Stimulated activated CD4-positive, alpha-beta T cell treated with anti-CD3 and anti-CD28 coated beads, Interleukin-1b, Interleukin-23, amount 100 ng/mL, for 48 hours (primary cell): ENCODE measurements at places on chromosomes 6 and 20.

- DNase-seq = no peak
These were observed 93.4 kb downstream of the ANKS1A start for GRCh38 chr6:34982424-34982852.

DNA sequence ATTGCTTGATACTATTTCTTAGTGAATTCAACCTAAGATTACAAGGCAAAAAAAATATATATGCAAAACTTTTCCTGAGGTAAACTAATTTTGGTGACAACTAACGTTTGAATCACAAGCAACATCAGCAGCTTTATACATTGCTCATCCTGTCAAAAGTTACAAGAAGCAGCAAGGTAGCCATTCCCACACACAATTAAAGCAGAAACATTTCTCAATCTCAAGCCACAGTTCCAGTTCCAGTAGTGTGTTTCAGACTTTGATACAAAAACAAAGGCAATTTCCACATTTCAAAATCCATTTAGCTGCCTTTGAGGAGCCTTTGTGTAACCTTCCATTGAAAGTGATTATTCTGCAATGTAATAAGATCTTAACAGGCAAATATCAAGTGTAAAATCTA lies 191.0 kb downstream of the WDR27 start:
- DNase-seq = no peak

- no peak for DNase-seq
These were observed 94.5 kb downstream of the ARHGAP18 start for GRCh38 chr6:129615496-129615895.

DNA sequence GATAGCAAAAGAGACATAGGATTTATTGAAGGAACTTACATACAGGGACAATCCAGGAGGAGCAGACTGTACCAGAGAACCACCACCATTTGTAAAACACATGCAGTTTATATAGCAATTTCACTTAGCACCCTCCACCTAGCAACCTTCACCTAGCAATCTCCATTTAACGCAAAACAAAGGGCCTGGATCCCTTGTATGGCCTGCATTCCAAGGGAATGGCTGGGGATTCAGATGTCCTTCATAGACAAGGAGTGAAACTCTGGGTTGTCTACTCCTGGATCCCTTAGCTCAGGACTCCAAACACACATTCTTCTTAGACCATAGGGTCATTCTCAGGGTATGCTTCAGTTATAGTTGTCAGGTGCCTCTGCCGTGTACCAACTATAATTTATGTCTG lies 1324.9 kb downstream of the HACE1 start:
- DNase-seq = no peak

DNA sequence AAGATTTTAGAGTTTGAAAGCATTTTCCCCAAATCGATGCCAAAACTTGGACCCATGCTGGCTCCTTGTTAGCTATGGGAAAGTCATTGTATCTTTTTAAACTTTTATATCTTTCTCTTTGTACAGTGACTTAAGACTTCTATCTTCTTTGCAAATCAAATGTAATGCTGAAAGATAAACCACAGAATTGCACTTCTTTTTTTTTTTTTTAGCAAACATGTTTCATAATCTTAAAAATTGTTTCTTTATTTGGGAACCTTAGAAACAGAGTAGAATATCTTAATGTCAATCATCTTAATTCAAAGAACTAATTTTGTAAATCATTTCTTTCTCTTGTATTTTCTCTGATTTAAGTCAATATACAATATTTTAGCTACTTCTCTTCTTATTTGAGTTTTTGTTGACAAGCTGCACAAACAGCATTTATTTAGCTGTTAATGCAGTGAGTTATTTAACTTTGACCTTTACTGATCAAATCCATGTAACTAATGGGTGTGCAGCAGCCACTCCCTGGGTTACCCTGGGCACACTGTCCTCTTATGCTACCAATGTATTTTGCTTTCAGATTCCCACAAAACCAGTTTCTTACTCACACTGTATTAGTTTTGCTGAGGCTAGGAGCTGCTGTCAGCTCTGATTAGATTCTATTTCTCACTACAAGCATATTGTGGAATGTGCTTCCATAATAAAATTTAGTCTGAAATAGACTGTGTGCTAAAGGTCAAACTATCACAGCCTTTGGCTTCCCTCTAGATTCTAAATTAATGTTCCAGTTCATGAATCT lies 279.6 kb downstream of the ADGB start:
- no peak for DNase-seq

- no peak for DNase-seq
These were observed 73.3 kb downstream of the OPRM1 start for GRCh38 chr6:154112181-154112809.

- DNase-seq = no peak
These were observed 76.5 kb upstream of the TSHZ2 start for GRCh38 chr20:52895701-52896100.

DNA sequence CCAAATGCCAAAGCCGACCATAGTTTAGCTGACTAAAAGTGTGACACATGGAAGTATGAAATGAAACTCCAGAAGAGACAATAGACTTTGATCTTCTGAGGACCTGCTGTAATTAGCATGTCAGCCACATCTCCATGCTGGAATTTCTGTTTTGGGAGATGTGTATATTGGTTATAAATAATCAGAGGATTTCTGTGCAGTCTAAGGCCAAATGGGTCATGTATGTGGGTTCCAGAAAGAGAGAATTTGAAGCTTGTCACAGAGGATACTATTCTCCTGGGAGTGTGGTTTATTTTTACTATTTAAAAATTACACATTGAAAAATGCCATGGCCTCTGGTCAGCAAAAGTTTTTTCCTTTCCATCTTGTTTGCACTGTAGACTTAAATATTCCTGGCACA lies 405.5 kb upstream of the PLCB4 start:
- DNase-seq = no peak

- DNase-seq = no peak
These were observed 28.3 kb downstream of the CDH4 start for GRCh38 chr20:61280217-61280980.

GRCh38 chr6:107344383-107344782 lies 115.0 kb downstream of the PDSS2 start:
- DNase-seq = no peak

GRCh38 chr6:163741743-163742363 lies 327.3 kb downstream of the QKI start:
- DNase-seq = no peak

- no peak for DNase-seq
These were observed 608 bp upstream of the EIF2S2 start for GRCh38 chr20:34112600-34113101.

DNA sequence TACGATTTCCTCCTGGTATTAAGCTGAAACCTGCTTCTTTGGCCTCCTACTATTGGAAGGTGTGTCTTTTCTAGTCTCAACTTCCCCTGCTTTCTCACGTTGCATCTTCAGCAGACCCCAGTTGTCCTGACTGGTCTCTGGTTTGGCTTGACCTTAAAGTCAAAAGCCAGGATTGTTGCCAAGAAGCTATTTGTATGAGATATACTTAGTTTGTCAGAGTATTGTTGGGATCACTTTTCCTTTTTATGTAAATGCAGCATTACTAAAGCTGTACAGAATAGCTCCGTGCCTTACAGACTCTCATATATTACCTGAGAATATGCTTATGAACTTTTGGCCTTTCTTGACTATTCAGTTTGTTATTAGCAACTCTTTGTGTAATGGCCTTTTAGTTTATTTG lies 61.1 kb downstream of the TSPYL4 start:
- no peak for DNase-seq

DNA sequence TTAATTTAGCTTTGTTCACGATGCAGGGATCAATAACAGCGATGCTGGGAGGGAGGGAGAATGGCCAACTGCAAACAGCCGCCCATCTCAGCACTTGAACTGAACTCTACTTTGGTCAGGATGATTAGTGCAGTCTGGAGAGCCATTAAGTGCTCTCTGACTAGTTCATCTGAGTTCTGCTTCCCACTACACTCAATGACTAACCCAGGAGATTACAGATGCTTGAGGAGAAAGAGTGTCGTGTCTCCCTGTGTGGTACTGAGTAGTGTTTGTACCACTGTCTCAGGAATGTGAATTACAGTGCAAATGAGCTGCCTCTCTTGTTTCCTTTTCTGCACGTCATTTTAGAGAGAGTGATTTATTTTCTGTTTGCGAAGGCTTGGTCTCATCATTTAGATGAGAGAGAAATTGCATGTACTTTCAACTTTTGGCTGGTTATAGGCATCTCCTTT lies 23.5 kb downstream of the CARMIL1 start:
- no peak for DNase-seq

DNA sequence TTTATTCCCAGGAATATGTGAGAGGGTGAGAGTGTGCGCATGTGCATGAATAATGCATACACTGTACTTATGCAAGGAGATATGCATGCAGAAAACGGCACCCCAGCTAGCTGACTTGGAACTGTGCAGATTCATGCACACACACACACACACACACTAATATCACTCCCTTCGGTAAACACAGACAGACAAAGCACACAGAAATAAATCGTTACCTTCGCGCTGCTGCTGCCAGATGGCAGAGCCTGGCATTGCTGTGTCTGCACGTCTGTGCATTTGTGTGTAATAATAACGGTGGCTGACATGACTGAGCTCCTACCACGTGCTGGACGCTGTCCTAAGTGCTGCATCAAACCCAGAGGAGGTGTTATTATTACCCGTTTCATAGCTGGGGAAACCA lies 36.8 kb downstream of the PREX1 start:
- DNase-seq = no peak
